Activated T-helper 17 cell treated with anti-CD3 and anti-CD28 coated beads, Interleukin-2, amount 50 U/mL, for 72 hours (primary cell): ENCODE measurements at places on chromosomes 5 and 9.

- ATAC-seq = no peak
These were observed 66.1 kb downstream of the DNAH5 start for GRCh38 chr5:13878357-13878756.

DNA sequence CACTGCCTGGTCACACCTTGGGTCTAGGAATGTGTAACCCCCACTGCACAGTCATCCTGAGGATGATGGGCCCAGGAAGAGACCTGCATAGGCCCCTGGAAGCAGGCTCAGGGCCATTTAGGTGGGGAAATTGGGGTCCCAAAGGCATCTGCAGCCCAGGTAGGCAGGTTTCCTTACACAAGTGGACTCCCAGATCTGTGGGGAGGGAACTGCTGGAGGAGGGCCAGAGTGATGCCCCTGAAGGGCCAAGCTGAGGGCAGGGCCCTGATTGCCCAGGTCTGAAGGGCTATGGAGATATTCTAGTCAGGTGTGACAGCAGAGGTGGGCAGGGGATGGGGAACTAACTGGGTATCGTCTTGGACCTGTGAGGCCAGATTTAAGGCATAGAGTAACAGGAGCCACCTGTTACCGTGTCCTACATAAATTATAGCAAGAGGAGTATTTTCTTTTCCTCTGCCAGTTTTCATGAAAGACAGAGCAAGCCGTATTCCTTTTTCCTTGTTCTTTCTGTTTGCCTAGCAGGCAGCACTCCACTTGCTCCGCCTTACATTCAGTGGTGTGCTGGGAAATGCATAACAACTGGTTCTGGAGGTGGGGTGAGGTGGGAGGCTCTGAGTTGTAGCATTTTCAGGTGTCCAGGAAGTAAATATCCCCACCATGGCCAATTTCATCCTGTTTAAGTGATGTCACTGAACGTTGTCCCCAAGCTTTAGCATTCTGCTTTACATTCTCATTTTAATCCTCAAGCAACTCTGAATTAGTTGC is 41.3 kb downstream of the PPARGC1B start:
- ATAC-seq = no peak

- ATAC-seq = no peak
These were observed 26.6 kb upstream of the CEP72 start for GRCh38 chr5:585556-585955.

DNA sequence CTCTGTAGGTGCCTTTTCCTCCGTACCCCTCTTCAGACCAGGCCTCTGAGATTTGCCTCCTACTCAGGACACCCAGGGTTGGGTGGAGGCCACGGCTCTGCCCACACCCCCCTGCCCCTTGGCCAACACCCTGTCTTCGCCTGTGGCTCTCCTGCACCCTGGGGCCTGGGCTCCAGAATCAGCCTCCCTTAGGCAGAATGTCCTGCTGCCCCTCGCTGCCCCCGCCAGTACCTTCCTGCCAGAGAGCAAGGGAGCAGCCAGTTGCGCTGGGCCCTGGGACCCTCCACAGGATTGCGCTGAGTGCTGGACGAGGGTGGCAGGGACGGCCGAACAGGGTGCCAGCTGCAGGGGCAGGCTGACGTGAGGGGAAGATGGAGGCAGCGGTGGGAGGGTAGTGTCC is 53.5 kb downstream of the COL5A1 start:
- no peak for ATAC-seq

- no peak for ATAC-seq
These were observed 188.8 kb downstream of the CSNK1G3 start for GRCh38 chr5:123700624-123701287.

GRCh38 chr5:158676642-158677469 is 422.9 kb downstream of the EBF1 start:
- no peak for ATAC-seq

GRCh38 chr5:52356311-52356918 is 431.3 kb upstream of the ITGA1 start:
- no peak for ATAC-seq

GRCh38 chr5:160685219-160685618 is 166.8 kb downstream of the ATP10B start:
- no peak for ATAC-seq

DNA sequence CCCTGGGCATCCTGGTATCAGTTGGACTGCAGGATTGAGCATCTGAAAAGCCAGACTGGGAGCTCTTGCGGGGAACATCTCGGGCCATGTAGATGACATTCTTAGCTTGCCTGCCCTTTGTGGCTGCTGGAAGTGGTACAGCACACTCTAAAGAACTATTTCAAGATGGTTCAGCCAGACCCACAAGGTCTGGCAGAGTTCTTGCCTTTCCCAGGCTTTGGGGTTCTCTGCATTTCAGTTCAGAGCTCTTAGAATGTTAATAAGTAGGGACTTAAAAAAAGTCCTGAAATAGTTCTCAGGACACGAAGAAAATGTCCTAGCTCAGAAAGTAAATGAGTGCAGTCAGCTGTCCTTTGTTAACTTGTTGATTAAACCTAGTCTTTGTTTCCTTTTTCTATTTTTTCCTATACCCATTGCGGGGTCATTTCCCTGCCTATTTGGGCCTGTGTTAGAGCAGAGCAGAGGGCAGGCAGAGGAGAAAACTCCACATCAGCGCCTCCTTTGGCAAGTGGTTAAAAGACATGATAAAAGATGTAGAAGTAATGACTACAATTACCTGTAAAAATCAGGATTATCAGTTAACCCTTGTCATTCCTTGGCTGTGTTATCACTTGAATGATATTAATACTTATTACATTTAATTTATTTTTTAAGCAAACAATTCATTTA is 291.5 kb downstream of the ZSWIM6 start:
- ATAC-seq = no peak

DNA sequence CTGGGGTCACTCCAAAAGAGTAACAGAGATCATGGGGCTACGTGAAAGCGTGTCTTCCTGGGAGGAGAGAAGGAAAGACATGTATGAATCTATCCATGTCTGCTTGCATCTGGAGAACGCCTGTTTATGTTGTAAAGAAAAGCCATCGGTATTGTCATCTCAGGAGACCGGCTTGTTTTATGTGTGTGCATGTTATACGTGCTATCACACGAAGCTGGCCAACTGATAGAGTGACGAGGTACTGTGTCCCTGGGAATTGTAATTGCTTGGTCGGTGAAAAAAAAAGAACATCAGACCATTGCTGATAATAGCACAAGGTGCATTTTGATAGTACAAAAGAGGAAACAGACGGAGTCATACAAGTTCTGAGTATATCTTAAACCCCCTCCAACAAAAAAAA is 370 bp upstream of the CDH6 start:
- ATAC-seq = no peak
